ENCODE measurements at places on chromosomes 2 and 18. TPM values are rescaled to one million over a fixed set of nuclear protein-coding genes. Genes with fewer than 3 reads are reported as not detected.
A peak's percentile ranks its signal among the peaks of the same experiment; 100 is the strongest.

- peak; percentile 75 for DNase-seq
These were observed 23.9 kb upstream of the CCDC68 start for GRCh38 chr18:54983041-54983686.

DNA sequence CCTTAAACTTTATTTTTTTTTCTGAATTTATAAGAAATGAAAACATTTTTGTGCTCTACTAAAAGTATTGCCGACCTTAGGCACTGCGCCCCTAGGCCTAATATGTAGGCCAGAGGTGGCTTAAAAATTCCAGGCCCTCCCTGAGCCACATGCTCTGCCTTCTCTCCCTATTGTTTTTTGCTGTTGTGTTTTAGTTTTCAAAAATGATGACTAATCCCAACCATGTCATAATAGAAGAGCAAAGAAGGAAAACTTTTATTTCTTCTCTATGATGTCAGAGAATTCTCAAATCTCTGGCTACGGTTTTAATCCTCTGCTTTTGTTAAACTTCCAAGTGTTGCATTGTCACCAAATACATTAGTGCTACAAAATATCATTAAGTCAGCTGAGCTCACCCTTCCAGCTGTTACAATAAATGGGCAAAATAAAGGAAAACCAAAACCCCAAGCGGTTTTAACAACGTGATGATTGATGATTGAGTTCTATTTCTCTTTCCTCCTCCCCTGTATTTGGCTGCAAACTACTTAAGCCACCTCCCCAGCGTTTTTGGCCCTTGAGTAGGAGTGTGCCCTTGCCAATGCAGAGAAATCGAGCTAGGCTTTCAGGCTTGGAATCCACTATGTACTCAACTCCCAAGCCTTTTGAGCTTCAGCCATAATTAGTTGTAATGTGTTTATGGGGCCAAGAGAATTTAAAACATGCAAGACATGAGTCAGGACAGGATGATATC is 163.5 kb upstream of the POU3F3 start:
- no peak for DNase-seq

- DNase-seq = no peak
These were observed 27.5 kb downstream of the ZNF407 start for GRCh38 chr18:74625157-74625556.

DNA sequence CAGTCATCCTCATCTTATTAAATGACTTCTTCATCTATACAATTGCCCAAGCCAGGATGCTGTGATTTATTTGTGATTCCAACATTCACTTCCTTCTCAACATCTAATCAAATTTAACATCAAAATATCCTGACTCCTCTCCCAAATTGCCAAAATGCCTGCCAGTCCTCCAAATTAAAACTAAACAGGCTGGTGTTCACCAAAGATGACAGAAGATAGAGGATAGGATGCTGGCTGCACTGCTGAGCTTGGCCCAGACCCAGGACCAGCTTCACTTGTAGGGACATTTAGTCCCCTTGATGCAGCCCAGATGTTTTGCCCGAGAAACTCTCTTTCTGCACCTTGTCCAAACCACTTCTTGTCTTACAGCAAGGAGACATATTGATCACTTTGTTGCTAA is 540.0 kb upstream of the CNTNAP5 start:
- no peak for DNase-seq

DNA sequence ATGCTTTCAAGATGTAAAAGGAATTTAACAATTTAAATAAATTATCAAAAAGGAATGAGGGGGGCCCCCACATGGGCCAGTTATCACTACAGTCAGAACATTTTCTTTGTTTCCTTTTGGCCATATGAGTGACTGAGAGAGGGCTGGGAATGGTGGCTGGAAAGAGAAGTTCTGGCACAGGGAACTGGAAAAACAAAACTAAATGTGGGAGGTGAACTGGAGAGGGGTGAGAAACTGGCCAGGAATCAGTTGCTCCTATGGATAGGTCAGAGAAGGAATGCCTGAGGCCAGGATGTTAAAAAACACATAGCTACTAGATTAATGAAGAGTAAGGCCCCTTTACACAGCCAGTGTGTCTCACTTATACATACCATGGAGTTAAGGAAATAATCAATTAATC is 121.0 kb downstream of the RBMS1 start:
- no peak for DNase-seq

- no peak for DNase-seq
These were observed 48.7 kb downstream of the DTNB start for GRCh38 chr2:25624635-25625034.

DNA sequence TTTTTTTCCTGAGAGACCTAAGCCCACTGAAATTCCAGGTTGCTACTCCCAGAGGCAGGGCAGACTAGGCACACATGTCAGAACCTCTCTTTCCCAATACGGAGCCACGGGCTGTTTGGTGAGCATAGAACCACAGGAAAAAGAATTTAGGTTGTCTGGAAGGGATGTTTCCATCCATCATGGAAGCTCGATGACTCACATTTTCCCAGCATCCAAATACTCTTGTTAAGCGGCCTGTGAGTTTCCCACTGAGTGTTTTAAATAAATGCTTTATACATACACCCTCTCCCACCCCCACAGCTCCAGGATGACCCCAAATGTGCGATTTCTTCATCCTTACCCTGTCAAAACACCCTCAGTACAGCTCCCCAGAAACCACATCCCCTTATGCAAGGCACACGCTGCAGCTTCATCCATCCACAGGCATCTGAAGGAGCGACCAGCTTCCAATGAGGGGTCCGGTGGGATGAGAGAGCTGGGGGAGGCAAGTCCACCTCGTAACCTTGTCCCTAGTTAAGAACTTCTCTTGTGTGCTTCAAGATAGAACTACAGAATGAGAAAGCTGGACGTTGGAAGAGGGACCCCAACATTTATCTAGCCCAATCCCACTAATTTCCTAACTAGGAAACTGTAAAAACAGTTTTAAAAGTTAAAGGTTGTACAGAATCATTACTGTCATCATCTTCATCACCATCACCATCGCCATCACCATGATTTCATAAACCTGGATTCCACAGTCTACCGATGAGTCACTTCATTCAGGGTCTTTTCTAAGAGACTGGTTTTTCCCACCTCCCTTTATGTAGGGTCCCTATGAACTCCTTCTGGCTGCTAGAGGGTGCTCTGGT is 63.5 kb upstream of the FZD7 start:
- DNase-seq = no peak

- DNase-seq = no peak
These were observed 426.0 kb downstream of the MBD2 start for GRCh38 chr18:53798516-53798915.

GRCh38 chr2:156486614-156487013 is 50.4 kb downstream of the GPD2 start:
- no peak for DNase-seq

DNA sequence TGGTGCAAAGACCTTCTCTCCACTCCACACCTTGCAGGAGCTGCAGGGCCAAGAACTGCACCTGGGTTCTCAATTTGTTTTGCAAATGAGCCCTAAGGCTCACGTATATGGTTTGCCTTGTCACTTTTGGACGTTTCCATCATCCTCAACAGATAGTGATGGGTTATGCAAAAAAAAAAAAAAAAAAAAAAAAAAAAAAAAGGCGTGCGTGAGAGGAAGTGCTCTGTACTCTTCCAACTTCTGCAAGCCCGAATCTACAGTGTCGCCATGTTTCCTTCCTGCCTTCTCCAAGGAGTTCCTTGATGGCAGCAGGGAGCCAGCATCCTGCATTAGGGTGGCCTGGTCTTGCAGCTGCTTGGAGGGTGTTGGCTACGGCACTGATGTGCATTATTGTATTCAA is 4.0 kb upstream of the INHBB start:
- no peak for DNase-seq

DNA sequence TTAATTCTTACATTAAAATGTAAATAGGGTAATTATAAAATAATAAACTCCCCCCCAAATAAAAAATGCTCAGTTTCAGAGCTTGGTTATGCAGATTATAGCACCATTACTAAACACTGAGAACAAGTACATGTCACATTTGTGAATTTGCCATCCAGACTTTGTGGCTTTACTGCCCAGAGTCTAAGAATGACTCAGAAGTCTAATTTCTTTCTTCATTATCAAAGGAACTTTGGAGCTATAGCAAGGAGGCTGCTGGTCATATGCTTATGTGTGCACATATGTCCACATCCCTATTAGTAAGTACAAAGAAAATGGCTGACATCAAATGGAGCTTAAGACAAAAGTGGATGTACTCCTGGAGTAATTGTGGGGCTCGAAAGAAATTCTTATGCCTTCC is 248.5 kb upstream of the SESTD1 start:
- DNase-seq = no peak

DNA sequence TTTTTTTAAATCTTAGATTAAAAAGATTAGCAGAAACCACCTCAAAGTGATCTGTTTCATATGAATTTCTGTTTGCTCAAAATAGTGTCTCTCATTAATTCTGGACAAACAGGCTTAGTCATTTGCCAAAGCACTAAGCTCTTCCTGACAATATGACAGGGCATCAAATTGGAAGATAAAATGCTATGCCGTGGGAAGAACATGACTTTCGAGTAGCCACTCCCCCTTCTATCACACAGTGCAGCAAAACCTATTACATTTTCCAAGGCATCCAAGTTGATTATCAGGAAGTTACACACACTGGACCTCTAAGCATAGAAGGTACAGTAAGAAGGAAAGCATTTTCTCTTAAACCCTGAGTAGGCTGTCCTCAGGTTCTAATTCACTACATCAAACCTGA is 89.5 kb downstream of the STK39 start:
- DNase-seq = no peak

DNA sequence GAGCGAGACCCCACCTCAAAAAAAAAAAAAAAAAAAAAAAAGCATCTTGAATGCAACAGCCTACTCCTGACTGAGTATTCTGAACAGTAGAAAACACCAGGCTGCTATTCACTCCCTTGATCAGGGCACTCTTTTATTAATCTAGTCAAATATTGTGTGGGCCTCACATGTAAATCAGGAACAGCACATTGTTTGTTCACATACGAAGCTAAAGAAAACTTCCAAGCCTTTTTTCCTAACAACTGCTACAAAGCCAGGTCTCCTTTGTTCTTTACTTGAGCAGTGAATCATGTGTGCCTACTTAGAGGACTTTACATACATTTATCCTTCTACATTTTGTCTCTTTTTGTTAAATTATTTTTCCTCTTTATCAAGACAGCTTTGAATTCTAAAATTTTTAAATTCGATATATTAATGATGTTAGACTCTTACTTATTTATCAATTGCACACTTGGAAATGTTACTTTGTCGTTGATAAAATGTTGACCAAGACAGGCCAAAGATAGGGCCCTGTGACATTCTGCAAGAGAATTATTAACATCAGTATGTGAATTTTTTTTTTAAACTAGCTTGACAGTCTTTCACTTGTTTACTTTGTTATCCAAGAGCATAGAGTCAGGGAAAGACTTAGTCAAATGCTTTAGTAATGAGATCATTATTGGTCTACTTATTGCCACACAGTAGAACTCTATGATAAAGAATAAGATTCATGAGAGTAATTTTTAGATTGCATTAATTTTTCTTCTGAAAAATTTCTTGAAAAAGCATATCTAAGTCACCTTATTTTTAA is 13.2 kb downstream of the SPATS2L start:
- DNase-seq = no peak

DNA sequence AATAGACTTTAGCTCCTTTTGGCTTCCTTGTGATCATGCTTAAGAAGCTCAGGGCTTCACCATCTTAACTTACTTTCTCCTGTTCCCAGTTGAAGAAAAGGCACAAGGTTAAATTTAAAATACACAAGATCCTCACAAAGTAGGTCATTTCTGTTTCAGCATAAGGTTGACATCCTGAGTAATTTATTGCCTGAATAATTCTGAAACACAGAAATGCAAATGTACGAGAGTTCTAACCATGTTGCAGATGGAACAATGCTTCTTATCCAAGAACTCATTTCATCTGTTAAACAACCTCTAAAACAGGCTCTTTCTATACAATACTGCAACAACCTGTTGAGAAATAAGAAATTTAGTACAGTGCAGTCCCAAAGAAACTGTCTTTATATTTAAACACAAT is 395.2 kb downstream of the BCL11A start:
- no peak for DNase-seq

- DNase-seq = no peak
These were observed 16.5 kb upstream of the TGFA start for GRCh38 chr2:70570041-70570661.

- DNase-seq = peak; percentile 70
These were observed 1110.6 kb upstream of the ACVR2A start for GRCh38 chr2:146734042-146734820.

- no peak for DNase-seq
These were observed 111.0 kb downstream of the CNTNAP5 start for GRCh38 chr2:124136110-124136509.

DNA sequence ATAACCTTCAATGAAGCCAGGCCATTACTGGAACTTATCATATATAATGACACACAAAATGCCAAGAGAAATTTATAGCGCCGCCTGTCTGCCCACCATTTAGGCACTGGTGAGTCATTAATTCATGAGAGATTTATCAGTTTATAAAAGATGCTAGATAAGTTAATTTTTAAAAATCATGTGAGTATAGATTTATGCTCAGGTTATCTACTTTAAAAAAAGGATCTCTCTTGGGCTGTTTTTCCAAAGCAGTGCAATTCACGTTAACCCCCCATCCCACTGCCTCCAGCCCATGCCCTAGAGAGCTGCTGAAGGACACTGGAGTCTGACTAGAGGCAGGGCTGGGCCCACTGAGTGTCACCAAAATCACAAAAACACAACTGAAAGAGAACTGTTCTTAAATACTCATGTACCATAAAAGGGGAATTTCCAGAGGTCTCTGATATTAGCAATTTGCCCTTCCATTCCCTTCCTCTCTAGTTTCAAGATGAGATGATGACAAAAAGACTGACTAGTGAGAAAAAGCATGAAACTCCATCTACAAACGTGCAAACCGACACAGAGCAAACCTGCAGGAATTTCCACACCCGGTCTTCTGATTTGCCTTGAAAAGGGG is 160.8 kb downstream of the BCL2 start:
- DNase-seq = no peak

- peak; percentile 78 for DNase-seq
These were observed 156.7 kb downstream of the EVA1A start for GRCh38 chr2:75403991-75404428.

POTEC gene
- total RNA-seq = not detected

AGBL5 gene
- total RNA-seq = 30.7 TPM

RAB6C gene
- not detected for total RNA-seq

CYP1B1 gene
- total RNA-seq = 0.08 TPM

MDH1B gene
- total RNA-seq = 2.2 TPM

ASPRV1 gene
- total RNA-seq = 0.05 TPM

TXNDC2 gene
- not detected for total RNA-seq

KCNJ13 gene
- total RNA-seq = 2.3 TPM

VSNL1 gene
- total RNA-seq = 0.08 TPM

SLC30A3 gene
- total RNA-seq = 0.24 TPM
